ENCODE measurements at places on chromosomes 3 and 15.

DNA sequence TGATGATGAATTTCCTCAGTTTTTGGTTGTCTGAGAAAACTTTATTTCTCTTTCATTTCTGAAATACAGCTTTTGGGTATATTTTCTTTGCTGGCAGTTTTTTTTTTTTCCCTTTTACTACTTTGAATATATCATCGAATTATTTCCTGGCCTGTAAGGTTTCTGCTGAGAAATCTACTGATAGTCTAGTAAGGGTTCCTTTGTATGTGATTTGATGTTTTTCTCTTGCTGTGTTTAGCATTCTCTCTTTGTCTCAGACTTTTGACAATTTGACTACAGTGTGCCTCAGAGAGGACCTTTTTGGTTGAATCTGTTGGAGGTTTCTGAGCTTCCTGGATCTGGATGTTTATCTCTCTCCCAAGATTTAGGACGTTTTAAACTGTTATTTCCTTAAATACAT, 336.0 kb downstream of the CACNA2D3 start:
- DNase-seq, result no peak

- DNase-seq, result no peak
These were observed 2.2 kb downstream of the CDCP1 start for GRCh38 chr3:45143673-45144671.

DNA sequence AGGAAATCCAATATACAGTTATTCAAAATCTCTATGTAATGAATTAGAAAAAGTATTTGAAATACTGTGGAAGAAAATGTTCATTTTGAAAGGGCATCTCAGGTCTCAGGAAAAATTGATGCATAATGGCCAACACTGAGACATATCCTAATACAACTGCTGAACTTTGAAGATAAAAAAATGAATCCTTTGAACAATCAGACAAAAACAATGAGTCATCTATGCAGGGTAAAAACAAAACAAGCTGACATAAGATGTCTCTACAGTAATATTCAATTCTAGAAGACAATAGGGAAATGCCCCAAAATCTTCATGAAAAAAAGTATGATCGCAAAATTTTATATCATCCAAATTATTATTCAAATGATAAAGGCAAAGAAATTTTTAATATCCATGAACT, 34.0 kb upstream of the ZNF280D start:
- DNase-seq, result no peak

GRCh38 chr3:9550999-9551398, 2.6 kb downstream of the LHFPL4 start:
- DNase-seq, result no peak

GRCh38 chr15:25208735-25209134, 230.1 kb downstream of the UBE3A start:
- DNase-seq, result no peak

GRCh38 chr3:135532021-135532420, 433.5 kb upstream of the PPP2R3A start:
- no peak for DNase-seq

- no peak for DNase-seq
These were observed 295.5 kb downstream of the PLOD2 start for GRCh38 chr3:145865399-145866018.

DNA sequence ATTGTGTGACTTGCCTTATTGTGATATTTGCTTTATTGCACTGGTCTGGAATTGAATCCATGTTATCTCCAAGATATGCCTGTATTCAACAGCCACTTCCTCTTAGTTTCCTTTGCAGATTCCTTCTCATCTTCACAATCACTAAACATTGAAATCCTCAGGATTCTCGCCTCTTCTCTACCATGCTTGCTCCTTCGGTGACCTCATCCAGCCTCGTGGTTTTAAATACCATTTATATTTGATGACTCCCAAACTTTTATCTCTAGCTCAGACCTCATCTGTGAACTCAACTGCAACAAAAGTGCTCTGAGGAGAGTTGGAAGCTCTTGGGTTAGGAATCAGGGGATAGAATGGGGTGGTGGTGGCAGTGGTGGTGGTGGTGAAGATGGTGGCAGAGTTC, 19.9 kb downstream of the POLR2M start:
- DNase-seq, result no peak

DNA sequence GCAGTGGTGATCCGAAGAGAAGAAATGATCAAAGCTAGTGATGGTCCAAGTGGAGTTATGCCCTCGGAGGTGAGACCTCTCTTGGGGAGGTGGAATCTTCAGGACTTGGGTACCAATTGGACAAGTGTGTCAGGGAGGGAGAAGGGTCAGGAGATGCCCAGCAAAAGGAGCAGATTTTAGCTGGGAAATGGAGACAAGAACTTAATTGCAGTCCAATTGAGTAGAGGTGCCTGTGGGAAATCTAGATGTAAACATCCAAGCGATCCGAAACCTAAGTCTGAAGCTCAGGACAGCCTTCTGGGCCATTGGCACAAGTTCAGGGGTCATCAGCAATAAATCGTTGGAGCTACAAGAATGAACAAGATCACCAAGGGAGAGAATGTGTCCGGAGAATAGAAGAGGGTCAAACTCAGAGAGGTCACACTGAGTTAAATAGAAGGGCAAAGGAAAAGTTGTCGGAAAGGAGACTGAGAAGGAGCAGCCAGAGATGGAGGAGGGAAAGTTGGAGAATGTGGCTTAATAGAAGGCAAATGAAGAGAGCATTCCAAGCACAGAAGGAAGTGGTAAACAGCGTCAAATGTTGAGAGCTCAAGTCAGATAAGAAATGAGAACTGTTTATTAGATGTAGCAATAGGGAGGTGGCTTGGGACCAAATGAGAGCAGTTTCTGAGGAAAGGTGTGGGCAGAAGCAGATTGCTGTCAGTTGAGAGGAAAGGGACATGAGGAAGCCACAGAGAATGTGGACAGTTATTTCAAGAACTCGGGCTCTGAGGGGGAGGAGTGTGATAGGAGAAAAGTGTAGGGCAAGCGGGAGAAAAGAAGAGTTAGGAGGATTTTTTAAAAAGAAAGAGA, 64.2 kb upstream of the FNDC3B start:
- no peak for DNase-seq

GRCh38 chr3:136293279-136293678, 43.1 kb downstream of the PCCB start:
- DNase-seq, result no peak

GRCh38 chr15:45200799-45201556, 13.2 kb upstream of the SHF start:
- no peak for DNase-seq

- no peak for DNase-seq
These were observed 107.2 kb upstream of the RASGRP1 start for GRCh38 chr15:38671675-38672254.

- no peak for DNase-seq
These were observed 43.5 kb downstream of the FMN1 start for GRCh38 chr15:33150971-33151370.

DNA sequence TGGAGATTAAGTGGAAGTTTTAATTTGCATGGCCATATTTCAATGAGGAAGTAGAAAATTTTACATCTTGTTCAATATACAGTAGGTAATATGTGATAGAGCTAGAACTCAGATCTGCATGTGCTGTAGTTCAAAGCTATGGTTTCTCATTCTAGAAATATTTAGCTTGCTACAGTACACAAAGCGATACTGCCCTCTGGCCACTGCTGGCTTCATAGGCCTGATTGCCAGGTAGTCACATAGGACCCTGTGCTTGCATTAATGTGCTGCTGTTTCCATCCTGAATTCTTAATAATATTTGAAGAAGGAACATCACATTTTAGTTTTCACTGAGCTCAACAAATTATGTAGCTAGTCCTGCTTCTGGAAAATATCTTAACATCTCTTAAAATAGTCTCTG, 87.0 kb downstream of the PLSCR2 start:
- DNase-seq, result no peak

GRCh38 chr3:7205962-7206361, 345.0 kb downstream of the GRM7 start:
- DNase-seq, result no peak

GRCh38 chr15:99105514-99106341, 848 bp downstream of the SYNM start:
- DNase-seq, result peak; percentile 33

DNA sequence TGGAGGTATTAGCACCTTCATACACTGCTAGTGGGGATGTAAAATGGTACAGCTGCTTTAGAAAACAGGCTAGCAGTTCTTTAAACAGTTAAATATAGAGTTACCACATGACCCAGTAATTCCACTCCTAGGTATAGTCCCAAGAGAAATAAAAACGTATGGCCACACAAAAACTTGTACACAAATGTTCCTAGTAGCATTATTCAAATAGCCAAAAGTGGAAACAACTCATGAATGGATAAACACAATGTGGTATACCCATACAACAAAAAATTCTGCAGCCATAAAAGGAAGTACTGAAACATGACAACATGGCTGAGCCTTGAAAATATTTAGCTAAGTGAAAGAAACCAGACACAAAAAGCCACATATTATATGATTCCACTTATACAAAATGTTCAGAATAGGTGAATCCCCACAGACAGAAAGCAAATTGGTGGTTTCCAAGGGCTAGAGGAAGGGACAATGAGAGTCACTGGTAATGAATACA, 40.8 kb upstream of the KLF13 start:
- no peak for DNase-seq

- no peak for DNase-seq
These were observed 503.0 kb upstream of the PROK2 start for GRCh38 chr3:72287956-72288355.

DNA sequence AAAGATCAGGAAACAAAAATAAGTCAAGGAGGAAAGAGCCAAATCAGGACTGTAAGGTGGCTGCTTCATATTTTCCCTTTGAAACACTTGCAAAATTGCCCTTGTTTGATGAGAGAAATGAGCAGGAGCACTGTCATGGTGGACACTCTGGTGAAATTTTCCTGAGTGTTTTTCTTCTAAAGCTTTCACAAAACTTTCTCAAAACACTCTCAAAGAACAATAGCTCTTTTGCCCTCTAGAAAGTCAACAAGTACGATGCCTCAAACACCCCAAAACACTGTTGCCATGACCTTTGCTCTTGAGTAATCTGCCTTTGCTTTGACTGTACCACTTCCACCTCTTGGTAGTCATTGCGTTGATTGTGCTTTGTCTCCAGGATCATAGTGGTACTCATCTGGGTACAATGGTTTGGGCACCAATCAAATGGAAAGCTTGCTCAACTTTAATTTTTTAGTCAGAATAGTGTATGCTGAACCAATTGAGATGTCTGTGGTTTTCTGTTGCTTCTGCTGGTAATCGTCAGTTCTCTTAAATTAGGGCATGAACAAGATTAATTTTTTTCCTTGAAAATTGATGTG, 13.2 kb upstream of the MITF start:
- no peak for DNase-seq

- DNase-seq, result no peak
These were observed 147.6 kb downstream of the KBTBD8 start for GRCh38 chr3:67145738-67146137.

GRCh38 chr15:78225783-78226541, 8.4 kb downstream of the ACSBG1 start:
- DNase-seq, result no peak

- DNase-seq, result no peak
These were observed 317.4 kb downstream of the FHIT start for GRCh38 chr3:60933824-60934223.

GRCh38 chr3:154060238-154061000, 60.8 kb upstream of the ARHGEF26 start:
- DNase-seq, result no peak

DNA sequence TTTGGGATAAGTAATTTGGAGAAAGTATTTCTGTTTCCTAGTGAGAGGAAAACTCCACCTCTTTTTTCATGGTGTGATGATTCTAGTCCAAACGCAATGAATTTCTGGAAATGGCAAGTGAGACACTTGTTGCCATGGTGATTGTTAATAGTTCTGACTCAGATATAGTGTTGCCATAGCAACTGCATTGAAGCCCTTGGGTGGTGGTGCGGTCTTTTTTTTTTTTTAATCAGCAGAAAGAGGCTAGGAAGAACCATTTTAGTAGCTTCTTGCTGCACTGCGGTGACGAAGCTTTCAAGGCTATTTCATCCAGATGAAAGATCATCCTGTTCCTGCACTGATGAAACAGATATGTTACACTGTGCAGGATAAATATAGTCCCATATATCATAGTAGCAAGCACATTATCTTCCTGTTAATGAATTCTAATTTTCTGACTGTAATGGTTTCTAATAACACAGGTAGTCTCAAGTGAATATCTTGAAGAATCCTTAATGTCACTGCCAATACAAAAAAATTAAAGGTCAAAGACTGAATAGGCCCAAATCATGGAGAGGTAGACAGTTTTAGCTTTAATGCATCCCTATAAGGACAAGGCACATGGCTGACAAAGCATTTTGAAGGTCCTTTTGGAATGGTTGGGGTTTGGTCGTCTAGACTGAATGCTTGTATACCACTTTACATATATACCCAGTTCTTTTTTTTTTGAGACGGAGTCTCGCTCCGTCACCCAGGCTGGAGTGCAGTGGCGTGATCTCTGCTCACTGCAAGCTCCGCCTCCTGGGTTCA, 125.1 kb upstream of the ZBTB20 start:
- DNase-seq, result no peak

- DNase-seq, result no peak
These were observed 106.1 kb downstream of the RFTN1 start for GRCh38 chr3:16407366-16407765.

DNA sequence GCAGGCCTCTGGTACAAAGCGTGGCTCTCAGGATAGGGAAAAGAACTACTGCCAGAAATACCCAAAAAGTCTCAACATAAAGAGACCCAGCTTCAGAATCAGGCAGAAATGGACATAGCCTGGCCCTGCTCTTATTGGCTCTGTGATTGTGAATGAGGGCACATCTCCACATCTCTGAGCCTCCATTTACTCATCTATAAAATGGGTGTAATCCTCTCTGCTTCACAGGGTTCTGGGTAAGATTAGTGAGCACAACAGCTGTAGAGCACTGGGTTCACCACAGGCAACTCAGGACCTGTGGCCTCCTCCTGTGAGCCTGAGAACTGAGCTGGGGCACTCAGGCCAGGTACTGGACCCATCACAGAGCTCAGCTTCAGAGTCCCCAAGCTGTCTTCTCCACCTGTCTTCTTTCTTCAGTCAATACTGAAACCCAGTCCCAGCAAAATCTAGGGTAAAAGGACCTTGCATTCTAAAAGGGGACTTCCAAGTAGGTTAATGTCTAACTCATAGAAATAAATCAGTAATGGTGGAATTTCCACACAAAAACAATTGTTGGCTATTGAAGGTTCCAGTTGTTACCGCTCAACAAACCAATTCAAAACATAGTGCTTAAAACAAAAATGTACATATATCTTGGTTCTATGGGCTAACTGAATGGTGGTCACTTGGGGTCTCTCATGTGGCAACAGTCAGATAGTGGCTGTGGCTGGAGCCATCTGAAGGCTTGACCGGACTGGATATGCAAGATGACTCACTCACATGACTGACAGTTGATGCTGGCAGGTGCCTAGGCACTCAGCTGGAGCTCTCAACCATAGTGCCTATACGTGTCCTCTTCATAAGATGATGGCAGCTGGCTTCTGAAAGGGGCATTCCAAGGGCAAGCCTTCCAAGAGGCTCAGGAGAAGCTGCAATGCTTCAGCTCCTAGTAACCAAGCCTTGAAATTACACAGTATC, 47.3 kb downstream of the TRIM42 start:
- DNase-seq, result no peak

GRCh38 chr3:129576514-129577352, 29.7 kb downstream of the PLXND1 start:
- DNase-seq, result no peak

- no peak for DNase-seq
These were observed 88.9 kb upstream of the CCNL1 start for GRCh38 chr3:157248590-157249422.

All from D721Med (cell line).